ENCODE measurements at places on chromosomes 6 and 20. TPM values are rescaled to one million over a fixed set of nuclear protein-coding genes. Genes with fewer than 3 reads are reported as not detected.

Gene RPS6KA2
- 1.9 TPM for polyA plus RNA-seq

Gene RUNX2
- polyA plus RNA-seq, result 1.3 TPM

Gene GINS1
- polyA plus RNA-seq, result 0.28 TPM

Gene CLPSL2
- not detected for polyA plus RNA-seq

Gene TSPO2
- not detected for polyA plus RNA-seq

Gene ZHX3
- 1.1 TPM for polyA plus RNA-seq

Gene SSTR4
- polyA plus RNA-seq, result not detected

Gene SLC26A8
- 1.5 TPM for polyA plus RNA-seq

Gene PNLDC1
- 0.43 TPM for polyA plus RNA-seq

Gene TAGAP
- 51.9 TPM for polyA plus RNA-seq

Gene ID1
- 3.9 TPM for polyA plus RNA-seq

Gene TBC1D20
- 21.0 TPM for polyA plus RNA-seq

Gene YIPF3
- 143 TPM for polyA plus RNA-seq

Gene MLN
- not detected for polyA plus RNA-seq

Gene MYMX
- polyA plus RNA-seq, result not detected

Gene HCK
- polyA plus RNA-seq, result 688 TPM

Gene LPA
- not detected for polyA plus RNA-seq

Gene SAMD3
- not detected for polyA plus RNA-seq

Gene ENPP5
- not detected for polyA plus RNA-seq

Gene ADAM33
- not detected for polyA plus RNA-seq

Gene LY6G5B
- 0.17 TPM for polyA plus RNA-seq

Gene SOBP
- not detected for polyA plus RNA-seq

Gene TNXB
- polyA plus RNA-seq, result not detected

Gene KIFC1
- 0.68 TPM for polyA plus RNA-seq

Gene FOXC1
- not detected for polyA plus RNA-seq

Gene HTR1B
- not detected for polyA plus RNA-seq

Gene MAP3K5
- 11.1 TPM for polyA plus RNA-seq

Gene HLA-F
- polyA plus RNA-seq, result 1,068 TPM

Gene GSTA2
- not detected for polyA plus RNA-seq

Gene ARFGEF3
- not detected for polyA plus RNA-seq

Gene PERP
- not detected for polyA plus RNA-seq

Gene EDN1
- 0.09 TPM for polyA plus RNA-seq

Gene SRXN1
- polyA plus RNA-seq, result 62.4 TPM

Gene GJA1
- not detected for polyA plus RNA-seq

Gene PLEKHG1
- polyA plus RNA-seq, result 0.05 TPM

Gene VSTM2L
- polyA plus RNA-seq, result not detected

Gene HLA-G
- polyA plus RNA-seq, result 0.12 TPM

Gene LY6G6D
- polyA plus RNA-seq, result not detected

Gene ADGRF1
- polyA plus RNA-seq, result not detected

Gene TGM6
- not detected for polyA plus RNA-seq

Gene TULP1
- 0.05 TPM for polyA plus RNA-seq

Gene TTK
- polyA plus RNA-seq, result not detected

Gene CCM2L
- polyA plus RNA-seq, result not detected

Gene PTCHD4
- not detected for polyA plus RNA-seq

Measured in CD14-positive monocyte (primary cell).